ENCODE measurements at places on chromosomes 7 and 10.

GRCh38 chr10:91117505-91117904 is 103.0 kb upstream of the PCGF5 start:
- DNase-seq, result no peak

DNA sequence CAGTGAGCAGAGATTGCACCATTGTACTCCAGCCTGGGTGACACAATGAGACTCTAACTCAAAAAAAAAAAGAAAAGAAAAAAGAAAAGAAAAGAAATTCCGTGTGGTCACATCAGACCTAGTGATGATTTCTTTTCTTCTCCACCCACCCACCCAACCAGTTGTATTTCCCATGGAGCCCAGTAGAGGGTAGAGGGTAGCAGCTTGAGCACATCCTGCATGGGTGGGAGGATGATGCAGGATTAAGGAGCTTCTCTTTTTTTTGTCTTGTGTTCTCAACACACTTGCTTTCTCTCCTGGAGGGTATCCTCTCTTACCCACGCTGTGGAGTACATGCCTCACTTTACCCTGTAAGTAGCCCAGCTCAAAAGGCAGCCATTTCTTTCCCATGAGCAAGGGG is 118.6 kb upstream of the CARD11 start:
- no peak for DNase-seq

DNA sequence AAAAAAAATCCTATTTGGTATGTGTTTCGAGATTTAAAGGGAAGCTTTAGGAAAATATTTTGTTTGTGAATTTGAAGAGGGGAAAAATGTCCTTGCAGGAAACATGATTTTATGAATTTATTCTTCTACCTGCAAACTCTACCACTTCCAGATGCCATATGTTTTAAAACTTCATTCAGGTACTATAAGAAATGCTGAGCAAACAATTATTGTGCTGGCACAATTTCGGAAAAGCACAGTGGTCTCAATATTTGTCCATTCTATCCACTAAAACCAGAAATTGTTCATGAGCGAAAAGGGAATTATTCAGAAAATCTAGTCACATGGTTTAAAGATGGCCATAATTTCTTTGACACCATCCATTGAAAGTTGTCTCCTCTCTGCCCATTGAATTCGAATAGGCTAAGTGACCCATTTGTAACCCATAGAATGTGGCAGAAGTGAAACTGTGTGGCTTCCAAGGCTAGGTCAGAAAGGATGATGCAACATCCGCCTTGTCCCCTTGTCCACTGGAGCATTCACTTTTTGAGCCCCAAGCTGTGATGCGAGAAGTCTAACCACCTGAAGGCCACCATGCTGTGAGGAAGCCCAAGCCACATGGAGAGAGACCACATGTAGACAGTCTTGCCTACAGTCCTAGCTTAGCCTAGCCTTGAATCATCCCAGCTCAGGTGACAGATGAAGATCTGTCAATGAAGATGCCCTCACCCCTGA is 189.8 kb upstream of the PRKCQ start:
- no peak for DNase-seq

- no peak for DNase-seq
Measured at GRCh38 chr7:28407651-28408050, 4.7 kb upstream of the CREB5 start.

- no peak for DNase-seq
Measured at GRCh38 chr10:89548673-89549072, 13.3 kb upstream of the SLC16A12 start.

- DNase-seq, result no peak
Measured at GRCh38 chr7:30209951-30210350, 74.4 kb upstream of the ZNRF2 start.
